ENCODE measurements at places on chromosomes 16 and 17. TPM values are rescaled to one million over a fixed set of nuclear protein-coding genes. Genes with fewer than 3 reads are reported as not detected.

MAP2K3 gene
- 19.0 TPM for polyA plus RNA-seq

CDRT15 gene
- polyA plus RNA-seq = not detected

SLC38A8 gene
- polyA plus RNA-seq = 4.1 TPM

LRRC46 gene
- 3.4 TPM for polyA plus RNA-seq

TAC4 gene
- polyA plus RNA-seq = not detected

Data from brain (organoid and tissue), 16 donors.